ENCODE measurements at places on chromosomes 11 and 22. TPM values are rescaled to one million over a fixed set of nuclear protein-coding genes. Genes with fewer than 3 reads are reported as not detected.

DNA sequence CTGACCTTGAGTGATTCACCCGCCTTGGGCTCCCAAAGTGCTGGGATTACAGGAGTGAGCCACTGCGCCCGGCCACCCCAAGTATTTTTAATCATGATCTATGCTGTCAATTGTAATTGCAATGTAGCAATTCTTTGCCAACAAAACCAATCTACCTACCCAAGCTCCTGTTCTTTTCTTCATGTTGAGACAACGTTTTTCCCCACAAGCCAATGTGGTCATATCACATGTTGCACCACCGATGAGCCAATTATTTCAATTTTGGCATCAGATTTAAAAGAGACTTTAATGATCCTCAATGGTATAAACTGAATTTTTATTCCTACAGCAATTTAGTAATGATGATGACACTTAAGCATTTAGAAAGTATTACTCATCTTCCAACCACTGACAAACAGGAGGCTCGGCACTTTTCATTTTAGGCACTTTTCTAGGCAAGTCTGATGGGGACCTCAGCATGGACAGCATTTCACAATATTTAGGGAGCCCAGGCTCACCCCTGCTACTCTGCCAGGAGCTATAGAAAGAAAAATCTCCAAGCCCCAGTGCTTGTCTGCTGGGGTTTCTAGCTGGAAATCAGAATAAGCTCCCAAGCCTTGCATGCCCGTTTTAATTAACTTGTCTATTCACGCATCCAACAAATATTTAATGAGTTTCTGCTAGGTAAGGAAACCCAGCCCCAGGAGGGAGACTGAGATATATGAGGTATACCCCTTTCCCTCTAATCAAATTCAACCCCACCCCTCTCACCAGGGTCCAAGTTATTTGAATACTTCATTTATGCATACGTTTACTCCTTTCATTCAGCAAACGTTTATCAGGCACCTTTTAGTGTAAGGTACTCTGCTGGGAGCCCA, 291.4 kb downstream of the ST3GAL4 start:
- DNase-seq: no peak

DNA sequence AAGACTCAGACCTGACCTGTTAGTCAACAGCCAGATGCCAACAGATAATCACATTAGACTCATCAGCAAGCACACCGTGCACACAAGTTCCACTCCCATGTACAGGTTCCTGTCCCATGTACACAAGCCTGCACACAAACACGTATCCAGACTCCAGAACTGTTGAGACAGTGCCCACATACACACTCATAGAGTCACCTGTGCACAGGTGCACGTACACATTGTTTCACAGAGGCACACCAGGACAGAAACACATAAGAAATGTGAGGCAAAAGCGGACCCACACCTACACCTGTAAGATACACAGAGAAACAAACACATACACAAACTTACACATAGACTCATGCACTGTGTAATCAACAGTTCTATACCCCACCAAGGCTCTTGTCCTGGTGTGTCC, 2.7 kb upstream of the ZNF74 start:
- DNase-seq: no peak

DNA sequence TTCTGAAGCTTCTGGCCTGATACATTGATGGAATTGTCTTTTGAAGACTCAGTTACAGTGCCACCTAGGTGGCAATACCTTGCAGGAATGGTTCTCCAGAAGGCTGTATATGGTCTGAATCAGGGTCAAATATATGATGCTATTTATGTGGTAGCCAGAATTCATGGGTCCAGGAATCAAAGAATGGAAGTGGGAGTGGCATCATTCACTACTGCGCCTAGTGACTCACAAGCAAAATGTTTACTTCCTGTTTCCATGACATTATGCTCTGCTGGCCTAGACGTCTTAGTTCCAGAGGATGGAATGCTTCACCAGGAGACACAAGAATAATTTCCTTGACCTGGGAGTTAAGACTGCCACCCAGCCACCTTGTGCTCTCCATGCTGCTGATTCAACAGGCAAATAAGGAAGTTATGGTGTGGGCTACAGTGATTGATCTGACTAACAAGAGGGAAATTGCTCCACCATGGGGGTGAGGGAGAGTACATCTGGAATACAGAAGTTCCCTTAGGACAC, 491.8 kb downstream of the ETS1 start:
- DNase-seq: no peak

- DNase-seq: peak; percentile 80
These were observed at the start of gene TMA7B for GRCh38 chr22:39959640-39960447. Gene TMA7B (plus strand): TSS chr22:39960397. CDS start chr22:39964375, 3,978 bp downstream.

- peak; percentile 61 for DNase-seq
These were observed 60.8 kb downstream of the SIK3 start for GRCh38 chr11:117037279-117037974.

DNA sequence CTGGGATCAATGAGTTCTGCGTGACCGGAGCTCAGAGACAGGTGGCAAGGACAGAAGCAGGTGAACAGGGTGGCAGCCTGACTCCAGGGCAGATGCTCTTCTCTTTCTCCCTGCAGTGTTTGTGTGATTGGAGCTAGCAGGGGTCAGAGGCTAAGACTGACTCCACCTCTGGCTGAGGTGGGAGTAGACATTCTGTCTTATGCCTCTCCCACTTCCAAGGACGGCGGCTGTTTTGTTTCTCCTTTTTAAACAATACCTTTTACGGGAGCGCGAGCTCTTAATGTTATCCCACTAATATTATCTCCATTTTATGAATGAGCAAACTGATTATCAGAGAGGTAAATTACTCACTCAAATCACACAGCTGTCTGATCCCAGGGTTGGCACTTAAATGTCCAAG, 323.7 kb downstream of the MIAT start:
- DNase-seq: no peak

GRCh38 chr11:17529844-17530185, 14.4 kb downstream of the USH1C start:
- DNase-seq: no peak

- DNase-seq: no peak
These were observed 109.7 kb upstream of the MTMR2 start for GRCh38 chr11:96033599-96033998.

GRCh38 chr22:34623580-34623979, 442.4 kb upstream of the ISX start:
- no peak for DNase-seq

DNA sequence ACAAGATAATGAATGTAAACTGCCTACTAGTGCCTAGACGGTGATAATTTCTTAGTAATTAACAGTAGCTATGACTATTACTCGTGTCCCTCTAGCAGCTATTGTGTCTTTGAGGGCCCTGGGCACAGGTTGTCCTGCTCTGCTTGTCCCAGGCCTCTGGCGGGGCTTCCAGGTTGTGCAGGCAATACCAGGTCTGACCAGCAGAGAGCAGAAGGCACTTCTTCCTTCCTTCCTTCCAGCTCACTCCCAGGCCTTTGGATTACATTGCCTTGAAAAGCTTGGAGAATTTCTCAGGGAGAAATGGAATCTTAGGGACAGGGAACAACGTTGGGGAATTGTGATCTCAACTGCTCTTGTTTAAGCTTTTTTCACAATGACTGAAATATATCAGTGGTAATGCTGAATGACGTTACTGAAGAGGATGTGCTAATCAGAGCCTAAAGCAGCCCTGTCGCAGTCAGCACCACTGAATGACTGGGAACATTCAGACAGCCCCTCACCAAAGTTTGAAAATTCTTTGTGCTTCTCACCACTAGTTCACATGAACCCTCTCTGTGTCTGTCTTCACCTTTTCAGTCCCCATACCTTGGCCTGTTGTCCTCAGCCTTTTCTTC, 8.4 kb upstream of the CCKBR start:
- peak; percentile 86 for DNase-seq

DNA sequence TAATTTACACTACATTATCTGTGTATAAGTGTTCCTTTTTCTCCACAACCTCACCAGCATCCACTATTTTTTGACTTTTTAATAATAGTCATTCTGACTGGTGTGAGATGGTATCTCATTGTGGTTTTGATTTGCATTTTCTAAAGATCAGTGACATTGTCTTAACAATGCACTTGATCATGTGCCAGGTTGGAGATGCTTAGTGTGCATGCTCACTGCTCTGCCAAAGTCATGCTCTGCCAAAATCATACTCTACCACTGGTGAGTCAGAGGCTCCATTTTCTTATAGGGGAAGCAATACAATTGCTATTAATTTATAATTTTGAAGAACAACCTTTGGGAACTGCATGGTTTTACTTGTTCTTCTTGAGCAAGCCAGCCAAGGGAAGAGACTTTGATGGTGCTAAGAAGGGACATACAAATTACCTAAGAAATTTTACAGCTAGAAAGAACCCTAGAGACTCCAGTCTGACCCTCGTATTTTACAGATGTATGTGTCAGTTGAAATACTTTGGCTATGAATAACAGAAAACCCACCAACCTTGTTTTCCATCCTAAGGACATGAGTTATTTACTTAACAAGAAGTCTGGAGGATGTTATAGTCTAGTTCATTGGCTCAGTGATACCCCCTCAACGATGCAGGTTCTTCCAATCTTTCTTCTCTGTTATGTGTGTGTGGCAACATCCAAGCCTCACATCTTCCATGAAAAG, 368.9 kb downstream of the DDX10 start:
- DNase-seq: no peak

DNA sequence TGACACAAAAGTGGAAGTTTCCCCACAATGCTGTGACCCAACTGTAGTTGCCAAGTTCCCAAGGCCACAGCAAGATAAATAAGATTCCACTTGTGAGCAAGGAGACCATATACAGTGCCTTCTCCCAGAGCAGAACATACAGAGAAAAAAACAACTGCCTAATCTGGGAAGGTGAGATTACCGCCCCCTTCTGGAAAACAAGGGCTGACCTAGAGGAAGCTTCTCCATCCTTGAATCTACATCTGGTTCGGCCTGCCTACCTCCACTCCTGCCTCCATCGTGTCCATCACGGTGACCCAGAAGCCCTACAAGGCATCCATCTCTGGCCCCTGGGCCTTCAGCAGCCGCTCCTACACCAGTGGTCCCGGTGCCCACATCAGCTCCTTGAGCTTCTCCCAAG, 6.1 kb upstream of the RNASEH2C start:
- no peak for DNase-seq

- DNase-seq: no peak
These were observed 6.7 kb downstream of the MYO18B start for GRCh38 chr22:25748704-25749103.

DNA sequence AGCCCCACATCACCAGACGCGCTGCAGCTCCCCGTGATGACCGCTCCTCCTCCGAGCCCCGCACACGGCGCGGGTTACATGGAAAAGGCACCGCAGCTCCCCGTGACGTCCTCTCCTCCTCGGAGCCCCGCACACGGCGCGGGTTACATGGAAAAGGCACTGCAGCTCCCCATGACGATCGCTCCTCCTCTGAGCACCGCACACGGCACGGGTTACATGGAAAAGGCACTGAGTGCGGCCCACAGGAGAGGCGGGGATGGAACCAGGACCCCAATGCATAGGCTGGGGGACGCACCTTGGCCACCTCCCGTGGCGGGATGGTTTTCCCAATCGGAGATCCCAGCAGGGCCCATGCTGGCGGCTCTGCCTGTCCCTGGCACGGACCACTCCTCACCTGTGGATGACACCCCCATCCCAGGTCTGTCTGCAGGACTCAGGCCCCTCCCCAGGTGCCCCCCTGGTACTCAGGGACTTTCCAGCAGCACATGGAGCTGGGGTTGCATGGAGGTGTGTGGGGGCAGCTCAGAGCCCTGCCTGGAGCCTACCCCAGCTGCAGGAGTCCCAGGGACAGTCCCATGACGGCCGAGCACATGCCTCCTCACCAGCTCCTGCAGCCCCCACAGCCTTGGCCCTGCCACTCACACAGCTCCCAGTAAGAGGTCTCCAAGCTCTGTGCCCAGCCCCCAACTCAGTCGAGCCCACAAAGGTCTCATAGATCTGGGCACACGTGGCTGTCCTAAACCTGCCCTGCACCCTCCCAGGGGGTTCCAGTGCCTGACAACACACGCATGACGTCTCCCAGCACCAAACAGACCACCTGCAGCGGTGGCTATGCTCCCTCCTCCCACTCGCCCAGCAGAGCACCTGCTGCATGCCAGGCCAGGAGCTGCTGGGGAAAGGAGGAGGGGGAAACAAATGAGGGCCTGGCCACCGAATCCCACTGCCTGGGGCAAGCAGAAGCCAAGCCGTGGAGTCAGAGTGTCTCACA, 166.6 kb downstream of the BRD1 start:
- no peak for DNase-seq

DNA sequence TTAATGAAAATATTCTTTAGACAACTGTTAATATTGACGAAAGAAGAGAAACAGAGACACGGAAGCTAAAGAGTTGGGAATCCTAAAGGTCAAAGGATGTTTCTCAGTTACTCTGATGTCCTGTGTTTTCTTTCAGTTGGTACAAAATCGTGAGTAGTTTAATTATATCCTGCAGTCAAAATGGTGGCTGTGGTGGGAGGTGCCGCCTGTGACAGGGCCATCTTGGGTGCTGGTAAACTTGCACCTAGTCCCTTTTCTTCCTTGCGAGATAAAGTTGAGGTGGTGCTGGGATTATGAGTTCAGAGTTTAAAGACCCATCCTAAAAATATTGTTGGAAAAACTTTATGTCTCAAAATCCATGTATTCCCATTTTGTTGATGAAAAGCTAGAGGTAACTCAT, 2.2 kb downstream of the CECR2 start:
- no peak for DNase-seq

DNA sequence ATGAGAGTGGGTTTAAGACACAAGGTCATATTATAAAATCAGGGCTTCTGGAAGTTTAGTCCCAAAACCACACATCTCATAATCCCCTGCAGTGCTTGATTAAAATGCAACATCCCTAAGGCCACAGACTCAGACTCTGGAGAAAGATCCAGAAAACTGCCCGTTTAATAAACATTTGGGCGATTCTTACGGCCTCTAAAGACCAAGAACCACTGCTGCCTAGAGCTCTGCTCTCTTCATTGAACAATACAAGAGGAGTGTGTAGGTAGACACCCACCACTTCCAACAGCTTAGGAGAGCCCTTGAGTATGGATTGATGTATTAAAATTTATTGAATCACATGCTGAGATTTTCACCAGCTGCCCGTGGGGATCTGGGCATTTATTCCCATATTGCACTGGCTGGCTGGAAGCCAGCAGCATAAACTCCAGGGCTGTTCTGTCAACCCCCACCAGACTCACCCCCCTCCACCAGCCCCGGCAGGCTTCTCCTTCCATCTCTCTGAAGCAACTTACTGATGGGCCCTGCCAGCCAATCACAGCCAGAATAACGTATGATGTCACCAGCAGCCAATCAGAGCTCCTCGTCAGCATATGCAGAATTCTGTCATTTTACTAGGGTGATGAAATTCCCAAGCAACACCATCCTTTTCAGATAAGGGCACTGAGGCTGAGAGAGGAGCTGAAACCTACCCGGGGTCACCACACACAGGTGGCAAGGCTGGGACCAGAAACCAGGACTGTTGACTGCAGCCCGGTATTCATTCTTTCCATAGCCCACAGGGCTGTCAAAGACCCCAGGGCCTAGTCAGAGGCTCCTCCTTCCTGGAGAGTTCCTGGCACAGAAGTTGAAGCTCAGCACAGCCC, 749 bp upstream of the BEST1 start:
- DNase-seq: peak; percentile 62

GRCh38 chr11:36056160-36056751, 112.4 kb downstream of the LDLRAD3 start:
- peak; percentile 56 for DNase-seq

The KDM4D gene
- total RNA-seq: 1.2 TPM

The TSPAN32 gene
- total RNA-seq: 2.4 TPM

The RFPL3 gene
- not detected for total RNA-seq

The RRP8 gene
- 41.5 TPM for total RNA-seq

Data from activated CD4-positive, alpha-beta T cell treated with anti-CD3 and anti-CD28 coated beads, Interleukin-2, amount 10 ng/mL, durations not matched to agents 24 days and 14 days (primary cell).